ENCODE measurements at places on chromosomes 16 and 17.

DNA sequence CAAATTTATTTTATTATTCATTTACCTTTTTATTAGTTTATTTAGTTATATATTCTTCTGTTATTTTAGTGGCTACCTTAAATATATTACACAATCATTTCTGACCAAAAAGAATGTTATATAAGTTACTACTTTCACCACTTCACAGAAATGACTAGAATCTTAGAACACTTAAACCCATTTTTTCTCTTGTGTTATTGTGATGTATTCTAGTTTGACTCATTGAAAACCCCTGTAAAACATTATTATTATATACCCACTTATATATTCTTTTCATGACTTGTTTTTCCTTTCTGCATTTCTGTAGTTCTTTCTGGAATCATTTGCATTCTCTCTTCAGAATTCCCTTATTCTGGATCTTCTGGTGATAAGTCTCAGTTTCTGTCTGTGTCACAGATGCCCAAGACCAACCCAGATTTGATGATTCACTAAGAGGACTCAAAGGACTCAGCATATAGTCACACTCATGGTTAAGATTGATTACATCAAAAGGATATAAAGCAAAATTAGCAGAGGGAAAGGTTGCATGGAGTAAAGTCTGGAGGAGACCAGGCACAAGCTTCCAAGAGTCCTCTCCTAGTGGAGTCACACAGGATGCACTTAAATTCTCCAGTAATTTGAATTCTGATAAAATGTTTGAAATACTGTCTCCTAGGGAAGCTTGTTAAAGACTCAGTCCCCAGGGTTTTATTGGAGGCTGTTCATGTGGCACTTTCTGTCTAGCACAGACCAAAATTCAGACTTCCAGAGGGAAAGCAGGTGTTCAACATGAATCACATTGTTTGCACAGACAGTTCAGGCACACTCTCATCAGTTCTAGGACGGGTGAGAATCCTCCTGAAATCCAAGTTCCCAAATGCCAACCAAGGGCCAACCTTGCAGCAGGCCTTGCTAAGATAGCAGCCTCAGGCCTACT is 7.7 kb downstream of the GINS3 start:
- no peak for DNase-seq

DNA sequence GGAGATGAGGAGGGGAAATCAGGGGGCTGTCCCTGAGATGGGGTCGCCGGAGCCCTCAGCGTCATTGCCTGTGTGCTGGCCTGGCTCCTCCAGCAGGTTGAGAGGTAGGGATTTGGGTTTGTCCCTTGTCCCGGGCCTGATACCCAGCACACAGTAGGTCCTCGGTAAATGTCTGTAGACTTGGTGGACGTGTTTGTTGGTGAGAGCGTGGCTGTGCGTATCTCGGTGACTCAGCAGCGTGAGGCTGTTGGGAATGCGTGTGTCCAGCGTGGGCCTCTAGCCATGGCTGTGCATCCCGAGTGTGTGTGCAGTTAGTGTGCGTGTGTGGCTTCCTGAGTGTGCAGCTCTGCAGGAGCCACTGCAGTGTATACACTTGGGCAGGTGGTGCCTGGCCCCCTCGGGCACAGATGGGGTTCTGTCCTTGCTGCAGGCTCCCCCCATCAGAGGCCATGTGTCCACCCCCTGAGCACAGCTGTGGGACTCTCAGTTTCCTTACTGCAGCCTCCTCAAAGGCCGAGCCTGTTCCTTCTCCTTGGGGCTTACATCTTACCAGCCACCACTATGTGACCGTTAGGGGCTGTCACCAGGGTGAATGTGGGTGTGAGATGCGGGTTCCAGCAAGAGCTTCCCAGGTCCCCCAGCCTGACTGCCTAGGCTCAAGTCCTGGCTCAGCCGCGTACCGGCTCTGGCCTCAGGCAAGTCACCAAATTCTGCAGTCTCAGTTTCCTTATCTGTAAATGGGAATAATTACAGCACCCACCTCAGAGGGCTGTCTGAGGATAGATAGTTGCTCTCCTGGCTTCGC is 5.7 kb downstream of the NECAB2 start:
- DNase-seq = no peak

DNA sequence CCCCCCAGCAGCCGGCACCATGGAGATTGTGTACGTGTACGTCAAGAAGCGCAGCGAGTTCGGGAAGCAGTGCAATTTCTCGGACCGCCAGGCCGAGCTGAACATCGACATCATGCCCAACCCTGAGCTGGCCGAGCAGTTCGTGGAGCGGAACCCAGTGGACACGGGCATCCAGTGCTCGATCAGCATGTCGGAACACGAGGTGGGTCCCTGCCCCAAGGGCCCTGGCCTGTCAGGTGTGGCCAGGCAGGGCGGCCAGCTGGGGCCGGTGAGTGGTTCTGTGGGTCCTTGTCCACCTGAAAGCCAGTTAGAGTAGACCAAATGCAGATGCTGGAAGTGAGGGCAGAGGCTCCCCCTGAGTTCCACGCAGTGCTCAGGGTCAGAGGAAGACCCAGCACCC is 7.8 kb downstream of the DNAI2 start:
- no peak for DNase-seq

DNA sequence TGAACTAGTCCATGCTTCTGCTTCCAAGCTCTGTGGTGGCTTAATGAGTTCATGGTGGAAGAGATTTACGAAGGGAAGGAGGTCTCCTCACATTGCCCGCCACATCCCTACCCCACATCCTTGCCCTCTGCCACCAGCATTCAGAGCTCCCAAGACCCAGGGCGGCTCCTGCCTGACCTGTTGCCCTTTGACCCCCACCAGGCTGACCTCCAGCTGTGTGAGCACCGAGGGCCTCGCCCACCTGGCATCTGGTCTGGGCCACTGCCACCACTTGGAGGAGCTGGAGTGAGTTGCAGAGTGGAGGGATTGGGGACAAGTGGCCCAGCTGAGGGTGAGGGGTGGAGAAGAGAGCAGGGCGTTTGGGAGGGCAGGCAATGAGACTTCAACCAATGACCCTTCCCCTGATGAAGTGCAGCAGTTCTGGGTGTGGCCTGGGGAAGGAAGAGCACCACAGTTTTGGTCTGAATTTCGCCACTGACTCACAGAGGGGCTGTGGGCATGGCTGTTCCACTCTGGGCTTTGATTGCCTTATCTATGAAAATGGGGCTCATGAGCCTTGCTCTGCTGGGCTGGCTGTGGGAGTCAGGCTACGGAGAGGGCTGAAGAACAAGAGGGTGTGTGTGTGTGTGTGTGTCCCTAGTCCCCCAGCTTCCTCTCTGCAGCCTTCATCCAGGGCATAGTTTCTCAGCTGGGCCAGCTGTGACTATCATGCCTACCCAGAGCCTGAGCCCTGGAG is 22.6 kb upstream of the CPNE2 start:
- no peak for DNase-seq

GRCh38 chr17:17900615-17901520 is 64.1 kb upstream of the SREBF1 start:
- DNase-seq = no peak

- DNase-seq = no peak
These were observed 20.2 kb downstream of the GNAO1 start for GRCh38 chr16:56211435-56211981.

DNA sequence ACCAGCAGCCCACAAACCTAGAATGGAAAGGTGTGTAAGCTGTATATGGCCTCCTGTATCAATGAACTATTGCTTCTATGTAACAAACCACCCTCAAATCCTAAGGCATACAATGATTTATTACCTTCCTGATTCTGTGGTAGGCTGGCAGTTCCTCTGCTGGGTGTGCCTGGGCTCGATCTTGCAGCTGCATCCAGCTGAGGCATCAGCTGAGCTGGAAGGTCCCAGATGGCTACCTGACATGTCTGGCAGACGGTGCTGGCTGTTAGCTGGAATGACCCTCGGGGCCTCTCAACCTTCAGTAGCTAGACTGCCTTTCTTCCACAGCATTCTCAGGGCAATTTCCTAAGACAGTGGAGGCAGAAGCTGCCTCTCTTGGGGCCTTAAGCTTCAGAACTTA is 152.7 kb downstream of the RAB11FIP4 start:
- DNase-seq = no peak

- DNase-seq = no peak
These were observed 222.1 kb downstream of the RBFOX3 start for GRCh38 chr17:79388556-79389295.

DNA sequence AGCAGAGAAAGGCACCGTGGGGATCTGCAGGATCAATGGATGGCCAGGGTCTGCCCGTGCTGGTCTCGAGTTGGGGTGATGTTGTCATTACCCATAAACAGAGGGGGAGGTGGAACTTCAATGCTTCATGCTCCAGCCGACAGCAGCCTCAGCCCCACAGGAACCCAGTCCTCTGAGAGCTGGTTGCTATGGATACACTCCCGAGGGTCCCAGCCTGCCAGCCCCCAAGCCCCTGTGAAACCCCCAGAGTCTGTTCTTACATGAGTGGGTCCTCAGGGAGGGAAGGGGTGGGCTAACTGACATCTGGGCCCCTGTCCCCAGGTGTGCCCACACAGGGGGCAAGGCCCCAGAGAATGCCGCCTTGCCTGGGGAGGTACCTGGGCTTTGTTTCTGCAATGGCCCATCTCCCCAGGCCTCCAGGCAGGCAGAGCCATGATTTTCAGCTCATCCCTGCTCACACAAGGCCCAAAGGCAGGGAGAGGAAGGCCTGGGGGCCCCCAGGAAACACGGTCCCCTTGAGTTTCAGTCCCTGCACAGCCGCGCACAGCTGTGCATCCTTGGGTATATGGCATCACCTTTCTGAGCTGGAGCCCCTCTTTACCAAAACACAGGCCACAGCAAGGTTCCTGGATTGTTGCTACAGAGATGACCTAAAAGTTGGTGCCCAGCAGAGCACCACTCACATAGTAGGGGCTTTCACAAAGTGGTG is 223.7 kb downstream of the ZNF423 start:
- DNase-seq = no peak

DNA sequence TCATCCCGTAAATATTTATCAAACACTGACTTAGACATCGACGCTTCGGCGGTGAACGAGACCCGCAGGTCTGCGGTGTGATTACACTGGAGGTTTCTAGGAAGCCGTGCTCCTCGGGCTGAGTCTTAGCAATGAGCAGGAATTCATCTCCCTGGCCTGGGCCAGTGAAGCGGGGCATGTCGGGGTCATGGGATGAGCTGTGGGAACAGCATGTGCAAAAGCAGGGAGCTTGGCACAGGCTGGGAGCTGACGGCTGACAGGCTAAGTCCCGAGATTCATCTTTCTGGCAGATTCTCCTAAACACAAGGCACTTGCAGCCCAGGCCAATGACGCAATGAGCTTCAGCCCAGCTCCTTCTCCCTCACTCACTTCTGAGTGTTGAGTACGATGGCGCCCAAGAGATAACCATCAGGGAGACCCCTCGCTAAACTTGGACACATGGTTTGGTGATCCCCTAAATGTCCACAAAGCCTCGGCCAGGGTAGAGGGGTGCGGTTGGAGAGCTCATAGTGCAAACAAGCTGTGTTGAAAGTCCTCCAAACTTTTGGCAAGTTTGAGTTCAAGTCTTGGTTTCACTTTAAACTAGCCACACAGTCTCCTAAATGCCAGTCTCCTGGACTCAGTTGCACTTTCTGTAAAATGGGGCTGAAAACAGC is 12.8 kb downstream of the CRISPLD2 start:
- no peak for DNase-seq

- peak; percentile 14 for DNase-seq
These were observed 14.6 kb upstream of the CD79B start for GRCh38 chr17:63946440-63947363.

DNA sequence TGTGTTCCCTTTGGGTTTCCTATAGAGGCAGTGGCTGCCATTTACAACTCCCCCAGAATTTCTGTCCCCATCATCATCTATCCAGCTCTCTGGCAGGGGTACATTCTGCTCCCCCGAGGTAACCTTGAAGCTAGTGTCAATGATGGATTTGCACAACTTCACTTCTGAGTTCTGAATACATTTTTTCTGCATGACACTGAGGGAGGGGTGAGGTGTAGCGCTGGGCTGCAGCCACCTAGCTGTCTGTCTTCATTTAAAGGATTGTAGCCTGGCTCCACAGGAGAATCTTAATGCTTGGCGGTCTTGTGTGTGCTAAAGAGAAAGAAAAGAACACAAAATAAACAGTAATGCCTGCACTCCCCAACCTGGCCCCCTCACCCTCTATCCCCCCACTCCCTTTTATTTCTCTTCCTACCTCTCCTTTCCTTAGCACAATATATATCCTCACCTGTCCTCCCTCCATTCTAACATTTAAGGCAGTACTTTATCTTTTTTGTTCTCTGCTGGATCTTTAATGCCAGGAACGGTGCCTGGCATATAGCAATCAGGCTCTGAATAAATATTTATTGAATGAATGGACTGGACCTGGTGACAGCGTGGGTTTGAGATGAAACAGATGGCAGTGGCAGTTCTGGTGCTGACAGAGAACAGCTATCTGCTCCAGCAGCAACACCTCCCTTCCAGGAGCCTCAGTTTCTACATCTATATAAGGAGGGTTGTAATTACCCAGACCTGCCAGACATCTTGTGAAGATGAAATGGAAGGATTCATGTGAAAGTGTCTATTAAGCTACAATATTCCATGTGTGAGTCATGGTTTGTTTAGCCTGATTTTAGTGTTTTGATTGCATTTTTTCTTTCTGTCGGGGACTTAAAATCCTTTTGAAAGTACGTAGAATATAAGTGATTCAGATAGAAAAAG is 163.5 kb upstream of the CDH11 start:
- DNase-seq = no peak

DNA sequence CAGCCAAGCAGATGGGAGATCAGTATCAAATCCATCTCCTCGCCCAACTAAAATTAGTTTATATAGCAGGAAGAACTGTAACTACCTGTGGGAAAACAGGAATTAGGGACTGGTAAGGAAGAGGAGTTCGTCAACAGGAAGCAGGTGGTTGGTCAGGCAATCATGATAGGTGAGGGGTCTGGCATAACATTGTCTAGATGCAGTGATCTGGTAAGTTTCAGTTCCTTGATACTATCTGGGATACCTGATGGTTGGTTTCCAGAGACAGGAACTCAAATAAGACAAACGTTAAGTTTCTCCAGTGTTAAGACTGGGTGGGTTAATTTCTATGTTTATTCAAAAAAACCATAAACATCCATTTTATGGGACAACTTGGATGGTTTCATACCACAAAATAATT is 53.8 kb downstream of the CEP112 start:
- DNase-seq = no peak

GRCh38 chr17:61128661-61129115 is 271.0 kb upstream of the TBX2 start:
- DNase-seq = no peak

DNA sequence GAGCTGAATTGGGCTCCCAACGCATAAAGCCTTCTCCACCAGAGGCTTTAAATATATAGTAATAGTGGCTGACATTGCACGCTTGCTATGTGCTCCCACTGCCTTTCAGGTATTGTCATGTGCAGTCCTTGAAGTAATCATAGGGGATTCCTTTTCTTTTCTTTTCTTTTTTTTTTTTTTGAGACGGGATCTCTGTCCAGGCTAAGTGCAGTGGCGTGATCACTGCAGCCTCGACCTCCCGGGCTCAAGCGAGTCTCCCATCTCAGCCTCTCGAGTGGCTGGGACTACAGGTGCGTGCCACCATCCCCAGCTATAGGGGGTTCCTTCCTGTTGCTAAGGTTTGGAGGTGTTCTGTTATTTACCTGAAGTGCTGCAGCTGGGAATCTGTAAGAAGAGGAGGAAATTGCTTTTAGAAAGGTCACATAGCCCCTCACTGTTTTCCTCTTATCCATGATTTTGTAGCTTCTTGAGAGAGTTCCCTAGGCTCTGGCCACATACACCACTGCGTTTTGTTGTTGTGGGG is 845 bp downstream of the RPL27 start:
- DNase-seq = no peak

- no peak for DNase-seq
These were observed 3.0 kb upstream of the QPRT start for GRCh38 chr16:29675811-29676643.

Measured in NCI-H774 (cell line).